ENCODE measurements at places on chromosomes 5 and 9.
A peak's percentile ranks its signal among the peaks of the same experiment; 100 is the strongest.

DNA sequence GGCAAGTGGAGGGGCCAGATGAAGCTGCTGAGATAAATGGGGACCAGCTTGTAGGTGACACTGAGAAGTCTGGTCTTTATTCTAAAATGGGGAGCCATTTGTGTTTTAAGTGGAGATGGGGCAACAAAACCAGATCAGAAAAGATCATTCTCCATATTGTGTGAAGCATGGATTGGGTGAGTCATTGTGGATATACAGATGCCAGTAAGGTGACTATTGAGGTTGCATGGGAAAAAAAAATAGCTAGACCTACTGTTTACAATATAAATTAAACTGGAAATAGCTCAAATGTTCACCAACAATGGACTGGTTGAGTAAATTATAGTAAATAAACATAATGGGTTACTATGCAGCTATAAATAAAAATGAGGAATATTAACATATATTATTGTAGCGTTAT, 5.4 kb upstream of the MAP1B start:
- no peak for DNase-seq

DNA sequence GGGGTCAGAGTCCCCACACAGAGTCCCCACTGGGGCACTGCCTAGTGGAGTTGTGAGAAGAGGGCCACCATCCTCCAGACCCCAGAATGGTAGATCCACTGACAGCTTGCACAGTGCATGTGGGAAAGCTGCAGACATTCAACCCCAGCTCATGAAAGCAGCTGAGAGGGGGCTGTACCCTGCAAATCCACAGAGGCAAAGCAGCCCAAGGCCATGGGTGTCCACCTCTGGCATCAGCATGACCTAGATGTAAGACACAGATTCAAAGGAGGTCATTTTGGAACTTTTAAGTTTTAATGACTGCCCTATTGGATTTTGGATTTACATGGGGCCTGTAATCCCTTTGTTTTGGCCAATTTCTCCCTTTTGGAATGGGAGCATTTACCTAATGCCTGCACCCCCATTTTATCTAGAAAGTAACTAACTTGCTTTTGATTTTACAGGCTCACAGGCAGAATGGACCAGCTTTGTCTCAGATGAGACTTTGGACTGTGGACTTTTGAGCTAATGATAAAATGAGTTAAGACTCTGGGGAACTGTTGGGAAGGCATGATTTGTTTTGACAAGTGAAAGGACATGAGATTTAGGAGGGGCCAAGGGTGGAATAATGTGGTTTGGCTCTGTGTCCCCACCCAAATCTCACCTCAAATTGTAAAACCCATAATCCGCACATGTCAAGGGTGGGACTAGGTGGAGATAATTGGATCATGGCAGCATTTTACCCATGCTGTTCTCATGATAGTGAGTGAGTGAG, 56.3 kb upstream of the ITGA1 start:
- no peak for DNase-seq

GRCh38 chr9:133683586-133684120, 47.5 kb downstream of the DBH start:
- peak; percentile 56 for DNase-seq

- DNase-seq, result no peak
Observed at GRCh38 chr5:138655530-138656190, 80.5 kb upstream of the HSPA9 start.

DNA sequence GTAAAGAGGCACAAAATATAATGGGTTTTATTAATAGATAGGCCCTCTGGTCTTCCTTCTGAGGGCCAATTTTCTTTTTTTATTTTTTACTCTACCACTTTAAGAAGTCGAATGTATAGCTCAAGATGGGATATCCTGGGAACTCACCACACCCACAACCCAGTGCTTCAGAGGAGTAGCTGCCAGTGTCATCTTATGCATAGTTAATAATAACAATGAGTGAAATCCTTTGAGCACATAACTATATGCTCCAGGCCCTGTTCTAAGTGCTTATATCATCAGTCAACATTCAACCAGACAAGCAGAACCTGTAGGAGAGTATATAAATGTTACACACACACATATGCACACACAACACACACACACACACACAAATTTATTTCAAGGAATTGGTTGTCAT, 150.3 kb upstream of the ACTBL2 start:
- no peak for DNase-seq

DNA sequence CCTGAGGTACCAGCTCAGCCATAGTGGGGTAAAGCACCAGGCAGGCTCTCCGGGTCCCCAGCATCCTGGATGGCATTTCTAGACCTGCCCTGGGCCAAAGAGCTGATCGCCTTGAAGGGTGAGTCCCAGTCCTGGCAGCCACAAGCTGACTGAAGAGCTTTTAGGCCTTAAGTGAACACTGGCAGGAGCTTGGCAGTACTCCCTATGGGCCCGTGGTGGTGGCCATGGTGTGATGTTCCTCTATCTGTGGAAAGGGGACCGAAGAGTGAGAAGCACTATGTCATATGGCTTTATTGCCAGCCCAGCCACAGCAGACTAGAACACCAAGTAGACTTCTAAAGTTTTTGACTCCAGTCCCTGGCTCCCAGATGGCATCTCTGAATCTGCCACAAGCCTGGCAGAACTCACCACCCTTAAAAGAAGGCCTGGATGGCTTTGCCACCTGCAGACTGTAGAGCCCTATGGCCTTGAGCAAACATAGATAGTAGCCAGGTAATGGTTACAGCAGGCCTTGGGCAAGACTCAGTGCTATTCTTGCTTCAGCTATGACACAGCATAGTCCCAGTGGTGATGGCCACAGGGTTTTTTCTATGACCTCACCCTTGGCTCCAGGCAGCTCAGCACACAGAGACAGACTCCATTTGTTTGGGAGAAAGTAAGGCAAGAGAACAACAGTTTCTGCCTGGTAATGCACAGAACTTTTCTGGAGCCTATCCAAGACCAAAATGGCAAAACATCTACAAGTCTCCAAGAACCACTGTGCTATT, 801.5 kb upstream of the DMAC1 start:
- no peak for DNase-seq

- no peak for DNase-seq
Observed at GRCh38 chr9:78871086-78871451, 574.1 kb downstream of the PSAT1 start.

DNA sequence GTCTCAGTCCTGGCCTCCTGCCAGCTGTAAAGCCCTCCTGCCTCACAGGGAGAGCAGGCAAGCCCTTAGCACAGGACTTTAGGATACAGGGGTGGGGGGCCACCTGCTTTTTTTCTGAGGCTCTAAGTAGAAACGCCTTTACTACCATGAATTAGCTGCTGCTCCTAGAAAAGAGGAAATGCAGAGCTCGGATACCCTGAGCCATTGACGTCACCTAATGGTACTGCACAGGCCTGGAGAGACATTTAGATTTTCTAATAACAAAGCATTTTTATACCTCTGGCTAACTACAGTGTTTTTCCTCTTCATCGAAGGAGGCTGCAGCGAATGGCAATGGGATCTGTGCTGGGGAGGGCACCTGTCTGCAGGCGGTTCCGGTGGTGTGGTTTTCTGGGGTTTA, 137.0 kb downstream of the WDR41 start:
- no peak for DNase-seq

- DNase-seq, result no peak
Observed at GRCh38 chr5:67015541-67016191, 180.9 kb downstream of the CD180 start.

DNA sequence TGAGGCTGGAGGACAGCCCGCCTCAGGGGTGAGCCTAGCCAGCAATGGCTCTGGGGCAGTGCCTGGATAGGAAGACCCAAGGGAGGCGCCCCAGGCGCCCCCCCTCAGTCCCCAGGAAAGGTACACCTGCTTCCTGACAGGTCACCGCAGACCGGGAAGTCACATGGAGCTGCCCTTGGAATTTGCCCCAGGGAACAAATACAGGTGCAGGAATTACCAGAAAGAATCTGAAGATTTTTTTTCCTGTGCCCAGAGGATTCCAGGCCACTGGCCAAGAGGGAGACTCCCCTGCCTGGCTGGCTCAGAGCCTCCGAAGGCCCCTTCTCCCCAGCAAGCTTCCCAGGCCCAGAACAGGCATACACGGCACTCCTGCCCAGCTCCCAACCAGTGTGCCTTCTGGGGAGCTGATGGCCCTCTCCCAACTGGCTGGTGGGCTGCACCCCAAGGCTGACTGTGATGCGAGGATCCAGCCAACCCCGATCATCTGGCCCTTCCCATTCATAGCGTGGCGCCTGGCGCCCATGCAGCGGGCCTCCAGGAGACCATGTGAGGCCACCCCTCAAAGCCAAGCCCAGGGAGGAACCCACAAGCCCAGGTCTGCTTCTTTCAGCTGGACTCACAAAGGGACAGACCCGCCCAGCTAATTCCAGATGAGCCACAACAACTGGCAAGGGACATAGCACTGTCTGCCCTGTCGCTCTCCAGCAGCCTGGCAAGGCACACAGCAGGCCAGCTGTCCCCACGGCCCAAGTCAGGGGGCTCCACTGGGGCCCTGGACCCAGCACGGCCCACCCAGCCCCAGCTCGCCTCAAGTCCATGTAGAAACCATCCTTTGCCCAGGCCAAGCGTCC, 2.3 kb downstream of the TPRN start:
- DNase-seq, result no peak

DNA sequence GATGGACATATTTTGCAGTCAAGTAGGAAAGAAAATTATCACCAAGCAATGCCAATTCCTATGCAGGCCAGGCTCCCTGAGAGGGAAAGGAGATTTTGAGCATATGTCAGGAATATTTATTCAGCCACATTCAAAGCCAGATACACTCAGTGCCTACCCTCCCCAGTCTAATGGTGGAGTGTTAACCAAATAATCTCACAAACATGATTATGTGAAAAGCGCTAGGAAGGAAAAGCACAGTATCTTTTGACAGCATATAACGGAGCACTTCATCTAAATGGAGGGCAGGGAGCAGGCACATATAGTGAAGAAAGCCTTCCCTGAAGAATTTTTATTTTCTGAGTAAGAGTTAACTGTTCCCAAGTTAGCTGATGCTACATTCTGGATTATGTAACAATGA, 80.3 kb upstream of the SLC30A5 start:
- DNase-seq, result no peak

GRCh38 chr5:174459071-174459702, 265.2 kb upstream of the MSX2 start:
- no peak for DNase-seq

DNA sequence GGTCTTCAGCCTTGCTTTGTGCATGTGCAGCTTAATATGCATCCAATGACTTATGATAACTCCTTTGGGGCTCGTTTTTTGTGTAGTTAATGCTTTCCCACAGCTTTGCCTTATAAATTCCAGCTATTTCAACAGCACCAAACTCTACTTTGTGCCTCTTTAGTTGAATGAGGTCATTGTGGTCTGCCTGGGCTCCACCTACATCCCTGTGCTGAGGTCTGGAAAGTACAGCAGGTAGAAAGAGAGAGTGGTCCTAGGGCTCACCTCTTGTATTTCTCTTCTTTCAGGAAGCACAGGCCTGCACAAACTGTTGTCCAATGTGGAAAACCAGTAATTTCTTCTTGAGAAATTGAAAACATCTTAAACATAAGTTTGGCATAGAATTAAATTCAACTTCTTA, 167.2 kb downstream of the XRCC4 start:
- DNase-seq, result no peak

DNA sequence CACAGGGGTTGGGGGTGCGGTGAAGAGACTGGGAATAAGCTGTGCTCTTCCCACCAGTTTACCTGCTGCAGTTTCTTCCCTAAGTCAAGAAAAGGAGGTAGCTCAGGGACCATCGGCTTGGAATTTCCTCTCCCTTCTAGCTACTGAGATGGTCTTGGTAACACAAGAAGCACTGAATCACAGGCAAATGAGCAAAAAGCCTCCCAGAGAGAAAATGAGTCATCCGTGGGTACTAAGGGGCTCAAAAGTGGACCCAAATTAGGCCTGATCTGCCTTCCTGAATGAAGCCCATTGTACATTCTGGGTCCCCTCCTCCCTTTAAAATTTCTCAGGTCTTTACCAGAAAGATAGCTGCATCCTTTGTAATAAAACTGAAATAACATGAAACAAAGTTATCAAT, 49.9 kb downstream of the PTPN3 start:
- no peak for DNase-seq

GRCh38 chr5:136799806-136800372, 434.5 kb upstream of the TRPC7 start:
- DNase-seq, result no peak

- no peak for DNase-seq
Observed at GRCh38 chr5:137611011-137611580, 112.0 kb upstream of the SPOCK1 start.

- no peak for DNase-seq
Observed at GRCh38 chr9:98997604-98998003, 53.9 kb downstream of the COL15A1 start.

DNA sequence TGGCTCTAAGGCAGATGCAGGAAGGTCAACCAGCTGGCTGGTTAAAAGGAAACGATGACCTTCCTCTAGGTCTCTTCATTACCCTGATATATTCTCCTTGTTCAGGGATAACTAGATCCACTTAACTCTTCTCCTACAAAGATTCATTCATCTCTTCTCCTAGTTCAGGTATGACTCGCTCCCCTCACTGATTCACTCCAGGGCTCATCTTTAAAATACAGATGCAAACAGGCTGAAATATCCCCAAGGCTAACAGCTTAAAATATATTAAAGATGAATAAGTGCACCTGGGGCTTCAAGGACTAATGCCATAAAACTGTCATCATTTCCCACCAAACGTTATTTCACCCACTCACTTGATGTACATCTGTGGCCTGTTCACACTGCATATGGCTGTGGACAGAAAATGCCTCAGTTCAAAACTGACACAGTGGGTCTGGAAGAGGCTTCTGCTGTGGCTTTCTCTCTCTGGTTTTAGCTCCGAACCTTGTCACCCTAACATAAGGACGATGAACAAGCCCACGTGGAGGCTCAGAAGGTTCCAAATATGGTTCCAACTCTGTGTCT, 366.9 kb downstream of the DEPDC1B start:
- DNase-seq, result no peak

DNA sequence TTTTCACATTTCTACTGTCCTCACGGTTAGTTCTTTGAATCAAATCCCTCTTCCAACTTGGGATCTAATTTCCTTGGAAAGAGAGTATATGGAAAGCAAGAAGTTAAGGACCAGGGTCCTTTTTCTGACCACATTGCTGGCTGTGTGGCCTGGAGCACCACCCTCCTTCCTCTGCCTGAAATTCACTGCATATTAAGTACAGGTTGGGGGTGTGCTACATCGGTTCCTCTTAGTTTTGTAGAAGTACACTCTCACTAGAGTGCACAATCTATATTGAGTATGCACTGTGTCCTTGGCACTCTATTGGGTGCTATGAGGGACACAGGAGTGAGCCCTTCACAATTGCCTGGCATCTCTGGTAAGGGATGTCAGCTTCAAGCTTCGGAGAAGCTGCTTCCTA, 53.8 kb upstream of the KLF9 start:
- no peak for DNase-seq

- no peak for DNase-seq
Observed at GRCh38 chr9:107131108-107131799, 151.8 kb upstream of the RAD23B start.

DNA sequence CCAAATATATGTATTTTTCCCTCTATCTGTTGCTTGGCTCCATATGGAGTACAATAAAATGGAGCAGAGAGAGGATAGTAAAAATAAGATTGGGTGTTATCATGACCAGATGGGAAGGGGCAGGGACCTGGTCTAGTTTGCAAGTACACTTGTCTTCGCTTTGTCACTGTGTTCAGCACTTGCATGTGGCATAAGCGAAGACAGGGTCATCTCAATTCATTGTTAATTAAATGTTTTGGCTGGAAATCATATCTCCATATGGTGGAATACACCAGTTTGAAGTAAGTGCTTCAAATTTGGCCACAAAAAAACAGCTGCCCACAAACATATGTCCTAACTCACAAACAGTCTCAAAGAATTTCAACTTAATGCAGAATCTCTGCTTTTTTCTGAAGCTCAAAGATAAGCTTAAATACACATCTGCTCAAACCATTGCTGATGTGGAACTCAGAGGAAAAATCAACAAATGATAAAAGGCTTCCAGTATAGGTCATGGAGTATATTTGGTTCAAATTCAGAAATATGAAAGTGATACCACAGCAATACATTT, 865.4 kb downstream of the TLE4 start:
- DNase-seq, result no peak
